ENCODE measurements at places on chromosomes 3 and 15. TPM values are rescaled to one million over a fixed set of nuclear protein-coding genes. Genes with fewer than 3 reads are reported as not detected.

Gene GRAMD2A
- total RNA-seq, result 0.98 TPM

Gene CCDC71
- 13.7 TPM for total RNA-seq

Gene KBTBD13
- 1.6 TPM for total RNA-seq

Gene DLEC1
- total RNA-seq, result 0.22 TPM

Gene TMPRSS7
- total RNA-seq, result not detected

Gene DZIP1L
- total RNA-seq, result 12.8 TPM

Gene WNT7A
- under 0.01 TPM for total RNA-seq

Gene SPINT1
- total RNA-seq, result 0.40 TPM

Gene CPNE4
- 0.09 TPM for total RNA-seq

Gene GPR62
- 0.13 TPM for total RNA-seq

Gene PLXNB1
- 11.3 TPM for total RNA-seq

Gene CYP8B1
- not detected for total RNA-seq

All from muscle of leg (tissue), 16 donors.